Panc1 (cell line): ENCODE measurements at places on chromosomes 6 and 20.

DNA sequence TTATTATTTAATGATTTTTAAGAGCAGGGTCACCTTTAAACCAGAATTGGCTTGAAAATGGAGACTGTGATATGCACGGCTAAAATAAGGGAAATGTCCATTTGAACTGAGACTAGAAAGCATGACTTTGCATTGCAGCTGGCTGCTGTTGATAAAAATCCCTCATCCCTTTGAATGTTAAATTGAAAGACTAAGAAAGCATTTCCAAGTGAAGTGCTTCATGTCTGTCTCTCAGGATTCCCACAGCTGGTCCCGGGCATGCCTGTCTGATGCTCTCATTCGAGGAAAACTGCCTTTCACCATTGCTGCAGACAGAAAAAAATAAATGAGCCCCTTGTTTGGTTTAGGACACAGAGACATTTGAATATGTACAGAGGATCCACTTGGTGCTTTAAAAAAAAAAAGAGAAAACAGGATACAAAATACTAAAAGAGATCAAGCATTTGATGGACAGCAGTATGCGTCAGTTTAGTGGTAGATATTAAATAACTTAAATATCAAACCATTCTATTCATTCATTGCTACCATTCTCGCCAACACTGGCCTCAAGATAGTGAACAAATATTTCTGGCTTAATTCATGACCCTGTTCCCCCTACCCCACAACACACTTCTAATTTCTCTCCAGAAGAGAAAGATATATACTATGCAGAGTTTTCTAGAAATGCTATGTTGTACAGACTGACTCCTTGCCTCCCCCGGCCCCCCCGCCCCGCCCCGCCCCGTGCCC, 55.0 kb downstream of the TBC1D7 start:
- DNase-seq, result no peak

DNA sequence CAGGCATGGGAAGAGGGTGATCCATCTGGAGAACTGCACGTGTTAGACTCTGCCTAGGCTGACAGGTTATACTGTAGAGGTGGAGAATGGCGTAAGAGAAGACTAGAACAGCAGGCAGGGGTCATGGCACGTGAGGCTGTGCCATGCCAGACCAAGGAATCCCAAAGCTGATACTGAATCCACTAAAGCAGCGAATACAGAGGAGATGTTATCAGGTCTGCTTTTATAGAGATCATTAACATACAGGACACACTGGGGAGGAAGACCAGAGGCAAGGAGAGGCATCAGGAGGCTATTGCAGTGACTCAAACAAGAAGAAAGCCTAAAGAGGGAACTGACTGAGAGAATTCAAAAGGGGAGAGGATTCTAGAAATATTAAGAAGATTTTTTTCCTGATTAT, 12.9 kb downstream of the PHACTR1 start:
- DNase-seq, result no peak

DNA sequence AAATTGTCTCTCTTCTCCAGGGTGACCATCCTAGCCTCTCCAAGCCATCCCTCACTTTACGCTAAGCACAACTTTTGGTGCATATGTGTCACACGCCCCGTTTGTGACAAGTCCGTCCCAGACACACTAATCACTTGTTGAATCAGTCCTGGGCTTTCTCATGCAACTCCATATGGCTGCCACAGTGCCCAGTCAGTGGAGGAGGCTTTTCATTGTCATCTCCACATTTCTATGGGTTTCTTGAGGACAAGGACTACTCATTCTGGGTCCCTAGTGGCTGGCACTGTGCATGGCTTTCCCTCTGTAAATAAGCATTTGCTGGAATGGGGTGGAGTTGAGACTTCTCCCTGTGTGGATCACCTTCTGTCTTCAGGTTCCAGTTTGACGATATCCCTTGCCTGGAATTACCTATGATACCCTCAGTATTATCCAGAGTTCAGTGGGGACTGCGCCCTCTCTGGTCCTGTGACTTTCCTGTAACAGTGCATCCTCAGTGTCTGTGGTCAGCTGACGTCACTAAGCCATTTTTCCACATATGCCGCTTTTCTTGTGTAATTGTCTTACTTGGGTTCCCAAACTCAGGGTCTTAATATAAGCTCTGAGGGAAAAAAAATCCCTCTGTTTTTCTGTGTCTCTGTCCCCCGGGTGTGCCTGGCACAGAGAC, 59.8 kb upstream of the MYL9 start:
- DNase-seq, result no peak

- DNase-seq, result no peak
Measured at GRCh38 chr20:905396-905961, 10.7 kb downstream of the ANGPT4 start.

GRCh38 chr6:151494235-151494935, 568 bp downstream of the CCDC170 start:
- no peak for DNase-seq

DNA sequence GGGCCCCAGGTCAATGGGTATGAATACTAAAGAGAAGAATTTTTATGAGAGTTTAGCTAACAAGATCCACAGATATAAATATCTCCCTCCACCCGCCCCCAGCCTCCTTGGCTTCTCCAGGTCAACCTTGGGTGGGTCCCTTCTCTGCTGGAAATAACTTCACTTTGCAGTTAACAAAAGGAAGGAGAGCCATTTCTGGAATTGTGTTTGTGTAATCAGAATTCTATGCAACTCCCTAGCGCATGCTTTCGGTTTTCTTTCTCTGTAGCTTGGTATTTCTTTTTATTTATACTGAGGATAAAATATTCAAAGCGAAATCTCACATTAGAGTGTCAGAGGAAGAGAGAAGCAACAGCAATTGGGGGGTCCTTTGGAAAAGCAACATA, 27.1 kb downstream of the RIPOR2 start:
- no peak for DNase-seq

DNA sequence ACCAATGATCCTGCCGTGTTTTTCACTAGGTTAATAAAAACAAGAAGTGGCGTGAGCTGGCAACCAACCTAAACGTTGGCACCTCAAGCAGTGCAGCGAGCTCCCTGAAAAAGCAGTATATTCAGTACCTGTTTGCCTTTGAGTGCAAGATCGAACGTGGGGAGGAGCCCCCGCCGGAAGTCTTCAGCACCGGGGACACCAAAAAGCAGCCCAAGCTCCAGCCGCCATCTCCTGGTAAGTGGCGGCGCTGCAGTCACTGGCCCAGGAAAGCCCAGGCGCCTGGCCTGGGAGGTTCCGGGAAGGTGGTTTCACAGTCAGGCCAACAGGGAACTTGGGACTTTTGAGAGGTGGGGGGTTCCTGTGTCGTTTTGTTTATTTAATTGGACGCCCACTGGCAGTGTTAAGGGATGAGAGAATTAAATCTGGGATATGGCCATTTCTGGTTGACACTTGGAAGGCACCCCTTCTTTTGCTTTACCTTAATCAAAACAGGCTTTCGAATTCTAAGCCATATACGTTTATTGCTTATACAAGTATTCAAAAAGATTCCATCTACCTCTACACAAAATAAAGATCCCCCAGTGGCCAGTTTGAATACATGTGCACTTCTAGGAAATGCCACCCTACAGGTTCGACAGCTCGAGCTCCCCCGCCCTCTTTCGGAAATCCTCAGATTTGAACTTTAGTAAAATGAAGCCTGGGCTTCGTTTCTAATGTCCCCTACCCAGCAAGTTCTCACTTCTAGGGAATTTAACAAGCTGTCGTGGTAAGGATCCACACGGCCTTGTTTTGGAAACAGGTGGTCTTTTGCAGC, 138.9 kb downstream of the TMEM242 start:
- peak; percentile 7 for DNase-seq

DNA sequence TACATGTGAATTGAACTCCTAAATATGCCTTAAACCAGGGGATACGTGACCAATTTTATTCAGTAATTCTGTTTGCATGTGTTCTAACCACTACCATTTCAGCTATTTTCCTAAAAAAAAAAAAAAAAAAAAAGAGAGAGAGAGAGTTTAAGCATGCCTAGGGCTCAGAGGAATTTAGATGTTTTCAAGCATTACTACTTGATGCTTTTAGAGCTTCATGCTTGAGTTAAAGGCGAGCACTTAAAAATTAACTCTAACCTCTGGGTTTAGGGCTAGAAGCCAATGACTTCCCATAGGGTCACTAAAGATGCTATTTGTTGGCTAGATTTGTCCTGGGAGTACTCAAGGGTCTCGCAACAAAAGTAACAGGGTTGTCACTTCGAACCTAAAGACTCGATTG, 217.7 kb downstream of the ATXN1 start:
- DNase-seq, result no peak

- DNase-seq, result no peak
Measured at GRCh38 chr6:150403458-150404246, 34.8 kb downstream of the IYD start.

DNA sequence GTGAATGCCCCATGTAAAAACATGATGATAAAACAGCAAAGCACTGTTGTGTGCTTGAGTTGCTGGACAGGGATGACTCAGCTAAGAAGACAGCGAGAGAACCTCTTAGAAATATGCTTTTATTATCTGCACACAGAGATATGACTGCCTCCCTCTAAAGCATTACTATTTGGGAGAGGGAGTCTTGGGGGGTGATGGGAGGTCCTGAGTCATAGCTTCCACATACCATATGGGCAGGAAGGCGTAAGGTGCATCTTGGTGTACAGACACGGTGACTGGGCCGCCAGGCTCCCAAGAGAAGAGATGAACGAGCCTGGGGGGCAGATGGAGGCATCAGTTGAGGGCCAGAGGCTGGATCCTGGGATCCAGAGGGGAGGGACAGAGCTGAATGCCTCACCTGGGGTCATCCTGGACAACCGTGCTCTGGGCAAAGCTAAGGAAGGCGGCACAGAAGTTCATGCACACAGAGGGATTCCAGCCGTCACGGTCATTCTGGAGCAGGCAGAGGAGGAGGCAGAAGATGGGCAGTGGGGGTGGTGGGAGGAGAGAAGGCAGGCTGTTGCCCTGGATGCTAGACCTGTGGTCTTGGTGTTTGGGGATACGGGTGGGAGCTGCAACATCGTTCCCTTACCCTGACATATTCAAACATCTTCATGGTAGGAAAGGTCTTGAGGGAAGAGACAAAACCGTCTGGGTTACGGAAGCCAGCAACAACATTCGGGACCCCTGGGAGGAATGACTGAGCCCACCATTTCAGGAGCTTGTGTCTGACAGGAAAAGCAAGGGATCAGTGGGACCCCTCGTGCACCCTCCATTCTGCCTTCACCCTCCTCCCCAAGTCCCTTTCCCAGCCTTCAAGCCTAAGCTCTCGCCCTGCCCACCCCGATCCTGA, 2.0 kb downstream of the DXO start:
- no peak for DNase-seq

GRCh38 chr20:32304131-32304746, 26.8 kb downstream of the KIF3B start:
- no peak for DNase-seq

- no peak for DNase-seq
Measured at GRCh38 chr6:133431031-133431430, 189.9 kb downstream of the EYA4 start.

DNA sequence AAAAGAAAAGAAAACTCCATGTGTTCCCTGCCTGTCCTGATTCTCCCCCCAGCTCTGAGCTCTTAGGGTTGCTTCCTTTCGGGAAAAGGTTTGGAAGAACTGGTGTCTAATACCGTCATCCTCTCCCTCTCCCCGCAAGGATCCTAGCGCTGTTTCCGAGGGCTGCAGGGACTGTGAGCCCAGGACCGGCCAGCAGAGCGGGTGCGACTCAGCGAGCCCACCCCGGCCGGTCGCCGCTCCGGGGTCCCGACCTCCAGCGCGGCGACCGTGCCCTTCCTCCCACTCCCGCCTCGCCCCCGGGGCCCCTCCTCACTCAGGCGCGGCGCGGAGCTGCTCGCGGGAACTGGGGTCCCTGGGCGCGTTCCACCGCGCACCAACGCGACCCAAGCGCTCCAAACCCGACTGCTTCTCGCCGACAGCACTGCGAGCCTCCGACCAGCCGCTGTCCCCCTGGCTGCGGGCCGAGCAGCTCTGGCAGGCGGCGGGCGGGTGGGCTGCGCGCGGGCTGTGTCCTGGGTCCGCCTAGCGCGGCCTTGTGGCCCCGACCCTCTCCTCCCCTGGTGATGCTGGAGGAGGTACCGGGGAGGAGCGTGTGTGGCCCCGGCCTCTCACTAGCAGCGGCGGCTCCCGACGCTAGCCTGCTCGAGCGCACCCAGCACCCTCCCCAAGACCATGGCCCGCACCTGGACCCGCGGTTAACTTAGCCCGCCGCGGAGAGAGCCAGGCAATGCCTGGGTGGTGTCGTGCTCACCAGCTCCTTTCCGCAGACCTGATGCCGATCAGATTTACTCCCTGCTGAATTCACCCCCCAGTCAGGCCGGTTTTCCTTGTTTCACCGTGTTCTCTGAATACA, at the start of gene PLA2G7:
Gene PLA2G7, minus strand, starts transcription at position 509 of the 853 bp plus-strand sequence. CDS start 12,484 bp downstream, outside the sequence.
- no peak for DNase-seq

- DNase-seq, result no peak
Measured at GRCh38 chr6:139752086-139752485, 377.6 kb upstream of the CITED2 start.

DNA sequence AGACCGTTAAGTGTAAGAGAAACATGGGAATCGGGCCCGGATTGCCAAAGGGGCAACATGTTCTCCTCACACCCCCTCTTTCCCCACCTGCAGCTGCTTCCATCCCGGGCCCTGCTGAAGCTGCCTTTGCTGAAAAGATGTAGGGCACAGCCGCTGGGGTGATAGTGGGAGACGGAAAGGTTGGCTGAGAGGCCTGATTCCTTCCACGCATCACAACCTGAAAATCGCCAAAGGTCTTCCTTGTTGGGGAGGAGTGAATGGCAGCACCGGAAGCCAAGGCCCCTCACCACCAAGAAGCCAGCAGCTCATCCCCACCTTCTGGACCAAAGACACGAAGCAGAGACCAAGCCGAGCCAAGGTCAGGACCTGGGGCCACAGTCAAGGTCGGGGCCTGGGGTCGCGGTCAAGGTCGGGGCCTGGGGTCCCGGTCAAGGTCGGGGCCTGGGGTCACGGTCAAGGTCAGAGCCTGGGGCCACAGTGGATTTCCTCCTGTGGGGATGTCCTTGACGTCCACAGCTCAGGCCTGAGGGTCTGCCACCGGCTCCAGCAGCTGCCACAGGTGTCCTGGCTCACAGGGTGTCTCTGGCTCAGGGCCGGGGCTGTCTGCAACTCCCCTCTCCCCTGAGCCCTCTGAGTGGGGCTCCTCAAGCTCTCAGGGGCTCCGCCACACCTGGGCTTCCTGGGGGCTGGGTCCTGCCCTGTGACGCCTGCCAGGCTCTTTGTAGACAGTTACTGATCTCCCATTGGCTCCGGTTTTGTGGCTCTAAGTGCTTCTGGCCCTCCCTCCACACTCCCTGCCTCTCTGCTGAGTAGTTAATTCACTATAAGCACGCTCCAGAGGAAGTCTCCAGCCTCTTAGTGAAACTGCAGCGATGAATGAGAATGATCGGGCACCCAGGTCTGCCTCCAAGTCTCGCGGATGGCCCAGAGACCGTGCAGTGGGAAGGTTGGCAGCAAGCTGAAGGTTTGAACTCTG, 5.5 kb upstream of the CHRNA4 start:
- DNase-seq, result no peak

GRCh38 chr20:38357653-38358207, 11.4 kb downstream of the LBP start:
- DNase-seq, result no peak
